ENCODE measurements at places on chromosomes 6 and 20.

GRCh38 chr6:147430811-147431210 lies 77.7 kb upstream of the SAMD5 start:
- no peak for ATAC-seq

DNA sequence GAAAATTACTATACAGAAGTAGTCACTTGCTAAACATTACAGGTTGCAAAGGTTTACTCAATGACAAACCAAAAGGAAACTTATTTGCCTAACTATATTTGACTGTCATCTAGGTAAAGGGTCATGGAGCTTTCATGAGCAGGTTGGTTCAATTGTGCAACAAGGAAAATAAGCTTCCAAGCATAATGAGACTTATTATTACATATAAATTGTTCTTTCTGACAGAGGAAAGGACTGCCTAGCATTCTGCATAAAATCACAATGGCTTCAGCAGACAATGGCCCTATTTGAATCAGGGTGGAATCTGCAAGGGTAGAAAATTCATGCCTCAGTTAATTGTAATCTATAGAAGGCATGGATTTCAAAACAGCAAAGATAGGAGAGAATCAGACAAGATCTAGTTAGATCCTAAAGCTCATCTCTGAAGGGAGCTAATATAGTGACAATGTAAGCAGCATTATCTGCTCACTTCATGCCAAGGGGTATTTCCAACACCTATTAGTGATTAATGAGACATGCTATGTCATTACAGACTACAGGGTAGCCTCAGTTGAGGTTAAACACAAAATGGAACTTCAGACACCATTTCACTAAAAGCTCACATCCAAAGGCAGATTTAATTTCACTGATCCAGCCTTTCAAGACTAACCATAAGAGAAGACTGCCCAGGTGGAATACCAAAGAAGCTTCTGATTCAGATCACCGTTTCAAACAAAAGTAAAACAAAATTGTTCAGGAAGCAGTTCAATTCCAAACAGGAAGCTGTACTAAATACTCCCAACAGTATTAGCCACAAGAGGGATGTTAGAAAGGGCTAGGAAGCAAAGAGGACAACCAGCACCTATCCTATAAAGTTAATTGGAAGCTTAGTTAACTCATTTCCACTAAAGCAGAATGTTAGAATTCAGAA lies 8.5 kb downstream of the STAU1 start:
- ATAC-seq = peak; percentile 98

DNA sequence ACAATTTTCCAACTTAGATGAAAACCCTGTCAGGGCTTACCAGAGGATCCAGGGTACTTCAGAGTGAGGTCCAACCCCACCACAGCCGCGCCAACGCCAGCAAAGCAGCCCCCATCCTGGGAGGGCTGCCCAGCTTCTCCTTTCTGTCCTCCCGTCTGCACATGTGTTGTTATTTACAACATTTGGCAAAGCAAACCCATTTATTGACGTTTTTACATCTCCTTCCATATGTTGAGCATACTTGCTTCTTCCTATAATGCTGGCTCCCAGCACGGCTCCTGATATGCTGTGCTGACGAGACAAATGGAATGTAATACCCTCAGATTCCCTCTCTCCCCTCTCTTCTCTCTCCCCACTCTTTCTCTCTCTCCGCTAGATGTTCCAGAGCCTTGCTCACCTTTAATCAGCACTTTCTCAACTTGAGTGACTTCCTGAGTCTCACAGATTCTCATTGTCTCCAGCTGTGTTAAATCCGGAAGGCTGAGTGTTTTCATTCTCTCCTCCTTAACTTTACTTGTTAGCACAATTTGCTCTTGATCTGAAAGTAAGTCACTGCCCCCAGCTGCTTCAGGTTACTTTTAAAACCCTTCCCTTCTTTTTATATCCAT lies 22.7 kb downstream of the RCAN2 start:
- no peak for ATAC-seq

- ATAC-seq = no peak
Observed at GRCh38 chr6:162306616-162307015, 420.9 kb downstream of the PRKN start.

- ATAC-seq = no peak
Observed at GRCh38 chr20:56929606-56930005, 300.5 kb downstream of the TFAP2C start.

DNA sequence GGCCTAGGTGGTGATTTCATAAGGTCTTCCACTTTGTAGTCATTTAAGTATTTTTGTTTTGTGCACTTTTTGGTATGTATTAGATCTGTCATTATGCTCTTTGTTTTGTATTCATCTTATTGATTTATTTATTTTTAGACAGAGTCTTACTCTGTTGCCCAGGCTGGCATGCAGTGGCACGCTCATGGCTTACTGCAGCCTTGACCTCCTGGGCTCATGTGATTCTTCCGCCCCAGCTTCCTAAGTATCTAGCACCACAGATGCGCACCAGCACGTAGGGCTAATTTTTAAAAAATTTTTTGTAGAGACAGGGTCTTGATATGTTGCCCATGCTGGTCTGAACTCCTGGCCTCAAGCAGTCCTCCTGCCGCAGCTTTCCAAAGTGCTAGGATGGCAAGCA lies 30.6 kb downstream of the TPX2 start:
- ATAC-seq = no peak

DNA sequence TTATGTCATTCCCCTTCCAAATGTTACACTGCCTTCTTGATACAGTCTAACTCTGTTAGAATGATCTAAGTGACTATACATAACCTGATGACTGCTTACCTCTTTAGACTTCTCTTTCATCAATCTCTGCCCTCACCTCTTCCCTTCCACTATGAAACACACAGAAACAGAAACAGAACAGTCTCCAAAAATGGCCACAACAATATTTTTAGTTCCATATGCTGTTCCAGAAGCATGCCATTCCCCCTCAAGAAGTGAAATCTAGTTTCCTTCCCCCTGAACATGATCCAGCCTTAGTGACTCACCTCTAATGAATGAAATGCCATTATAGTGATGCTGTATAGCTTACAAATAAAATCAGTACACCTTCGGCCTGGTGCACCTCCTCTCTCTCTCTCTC lies 229.3 kb upstream of the TENT5A start:
- ATAC-seq = no peak

- no peak for ATAC-seq
Observed at GRCh38 chr20:3857405-3857804, 10.8 kb downstream of the MAVS start.

DNA sequence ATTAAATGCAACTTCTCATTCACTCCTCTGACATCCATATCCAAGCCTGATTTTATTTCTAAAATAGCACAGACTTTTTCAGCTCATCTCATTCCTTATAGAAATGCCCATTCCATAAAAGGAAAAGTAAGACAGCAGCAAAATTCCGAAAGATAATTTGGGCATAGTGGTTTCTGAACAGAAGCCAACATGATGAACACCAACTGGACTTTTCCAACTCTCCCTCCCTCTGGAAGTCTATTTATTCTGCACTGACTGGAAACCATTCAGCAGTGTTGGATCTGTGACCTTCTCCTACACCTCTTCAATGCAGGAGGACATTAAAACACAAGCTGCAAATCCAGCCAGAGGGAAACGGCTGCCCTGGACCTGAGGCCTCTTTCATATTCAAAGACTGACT lies 306.2 kb upstream of the NT5E start:
- no peak for ATAC-seq

All from activated CD4-positive, CD25-positive, alpha-beta regulatory T cell treated with anti-CD3 and anti-CD28 coated beads, Interleukin-2, amount 50 U/mL, for 24 hours (primary cell).